ENCODE measurements at places on chromosomes 16 and 17.

DNA sequence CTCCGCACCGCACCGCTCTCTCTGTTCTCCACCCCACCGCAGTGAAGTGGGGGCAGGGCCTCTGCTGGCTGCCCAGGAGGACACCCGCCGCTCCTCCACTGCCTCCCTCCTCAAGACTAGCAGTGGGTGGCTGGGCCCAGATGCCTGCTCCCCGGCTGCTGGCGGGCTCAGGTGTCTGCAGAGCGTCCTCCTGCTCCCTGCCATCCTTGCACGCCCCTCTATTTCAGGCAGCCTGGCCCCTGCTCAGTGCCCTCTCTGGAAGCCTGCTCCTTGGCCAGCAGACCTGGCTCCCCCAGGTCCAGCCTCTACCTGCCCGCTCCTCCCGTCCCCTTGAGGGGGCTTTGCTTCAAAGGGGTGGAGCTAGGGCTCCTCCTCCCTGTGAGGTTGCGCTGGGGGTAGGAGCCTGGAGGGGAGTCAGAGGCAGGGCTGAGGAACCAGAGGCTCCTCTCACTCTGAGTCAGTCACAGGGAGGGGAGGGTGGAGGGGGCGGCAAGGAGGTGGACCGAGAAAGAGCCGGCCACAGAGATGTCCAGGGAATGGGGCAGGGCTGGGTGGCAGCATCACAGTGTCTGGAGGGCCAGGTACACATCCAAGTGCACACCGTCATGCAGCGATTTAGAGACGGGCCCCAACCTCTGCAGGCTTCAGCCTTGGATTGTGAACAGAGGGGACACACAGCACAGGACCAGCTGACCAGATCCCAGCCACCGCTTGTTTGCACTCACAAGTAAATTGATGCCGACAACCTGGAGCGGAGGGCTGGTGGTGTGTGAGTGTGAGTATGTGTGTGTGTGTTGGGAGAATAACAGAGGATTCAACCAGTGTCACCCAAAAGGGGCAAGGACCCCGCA lies 9.8 kb upstream of the TMEM92 start:
- DNase-seq = peak; percentile 66

GRCh38 chr16:69323415-69323814 lies 7.0 kb downstream of the PDF start:
- no peak for DNase-seq

DNA sequence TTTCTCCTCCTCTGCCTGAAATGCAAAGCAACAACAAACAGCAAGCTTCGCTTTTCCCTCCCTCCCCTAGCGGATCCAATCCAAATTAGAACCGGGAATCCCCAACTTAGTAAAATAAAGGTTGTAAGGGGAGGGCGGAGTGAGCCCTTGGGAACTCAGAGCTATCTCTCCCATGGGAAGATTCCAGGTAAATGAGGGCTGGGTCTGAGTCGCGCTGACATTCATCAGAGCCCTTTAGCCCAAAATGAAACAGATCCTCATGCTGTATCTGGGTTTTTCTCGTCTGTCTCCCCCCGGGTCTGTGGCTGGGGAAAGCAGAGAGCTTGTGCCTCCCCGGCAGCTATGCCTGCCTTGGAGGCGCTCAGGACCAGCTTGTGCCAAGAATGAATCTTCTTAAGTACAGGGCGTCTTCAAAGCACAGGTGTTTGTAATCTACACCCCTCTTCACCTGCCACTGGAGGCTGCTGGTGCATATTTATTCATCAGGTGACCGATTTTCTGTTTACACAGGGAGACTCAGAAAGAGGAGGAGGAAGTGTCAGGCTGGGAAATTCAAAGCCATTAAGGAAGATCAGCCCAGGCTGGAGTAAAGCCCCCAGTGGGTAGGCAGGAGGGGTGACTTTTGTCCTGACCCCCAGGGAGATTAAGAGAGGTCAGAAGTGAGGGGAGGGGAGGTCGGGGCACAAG lies 55.0 kb upstream of the GSE1 start:
- DNase-seq = no peak

GRCh38 chr16:19223235-19224170 lies 55.5 kb downstream of the SYT17 start:
- DNase-seq = no peak

DNA sequence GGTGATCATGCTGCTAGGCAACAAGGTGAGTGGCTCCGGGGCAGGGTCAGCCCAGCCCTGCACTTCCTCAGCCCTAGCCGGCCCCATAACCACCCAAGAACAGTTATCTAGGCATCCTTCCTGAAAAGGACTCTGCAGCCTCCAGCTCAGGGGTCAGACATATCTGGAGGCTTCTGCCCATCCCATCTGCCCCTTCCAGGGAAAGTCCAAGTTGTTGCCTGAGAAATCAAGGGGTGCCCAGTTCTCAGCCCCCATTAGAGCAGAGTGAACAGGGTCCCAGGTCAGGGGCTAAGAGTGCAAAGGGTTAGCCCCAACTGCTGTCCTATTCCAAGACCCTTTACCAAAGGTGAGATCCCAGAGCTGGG lies 4.1 kb upstream of the NHERF1 start:
- DNase-seq = no peak

GRCh38 chr17:55318715-55319487 lies 54.1 kb downstream of the HLF start:
- no peak for DNase-seq

- DNase-seq = no peak
These were observed 69.0 kb upstream of the CDH8 start for GRCh38 chr16:62105244-62105643.

- DNase-seq = peak; percentile 44
These were observed 92.9 kb upstream of the ZNF750 start for GRCh38 chr17:82932518-82933310.

- DNase-seq = no peak
These were observed 271.6 kb downstream of the ABCC12 start for GRCh38 chr16:47884116-47884725.

DNA sequence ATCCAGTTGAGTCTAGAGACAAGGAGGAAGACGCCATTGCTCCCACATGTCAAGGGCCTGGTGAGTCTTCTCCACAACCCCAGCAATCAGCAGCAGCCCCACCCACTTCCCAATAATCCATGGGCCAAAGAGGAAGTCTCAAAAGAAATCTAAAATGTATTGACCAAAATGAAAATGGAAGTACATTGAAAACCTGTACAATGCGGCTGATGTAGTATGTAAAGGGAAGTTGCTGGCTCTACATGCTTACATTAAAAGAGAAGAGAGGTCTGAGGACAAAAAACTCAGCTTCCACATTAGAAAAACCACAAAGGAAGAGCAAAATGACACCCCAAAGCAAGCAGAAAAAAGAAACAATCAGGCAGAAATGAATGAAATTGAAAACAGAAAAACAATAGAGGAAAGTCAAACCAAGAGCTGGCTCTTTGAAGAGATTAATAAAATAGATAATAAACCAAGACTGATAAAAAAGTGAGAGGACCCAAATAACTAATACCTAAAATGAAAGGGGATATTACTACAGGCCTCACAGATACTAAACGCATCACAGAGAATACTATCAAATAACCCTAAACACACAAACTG lies 100.6 kb upstream of the METRNL start:
- no peak for DNase-seq

DNA sequence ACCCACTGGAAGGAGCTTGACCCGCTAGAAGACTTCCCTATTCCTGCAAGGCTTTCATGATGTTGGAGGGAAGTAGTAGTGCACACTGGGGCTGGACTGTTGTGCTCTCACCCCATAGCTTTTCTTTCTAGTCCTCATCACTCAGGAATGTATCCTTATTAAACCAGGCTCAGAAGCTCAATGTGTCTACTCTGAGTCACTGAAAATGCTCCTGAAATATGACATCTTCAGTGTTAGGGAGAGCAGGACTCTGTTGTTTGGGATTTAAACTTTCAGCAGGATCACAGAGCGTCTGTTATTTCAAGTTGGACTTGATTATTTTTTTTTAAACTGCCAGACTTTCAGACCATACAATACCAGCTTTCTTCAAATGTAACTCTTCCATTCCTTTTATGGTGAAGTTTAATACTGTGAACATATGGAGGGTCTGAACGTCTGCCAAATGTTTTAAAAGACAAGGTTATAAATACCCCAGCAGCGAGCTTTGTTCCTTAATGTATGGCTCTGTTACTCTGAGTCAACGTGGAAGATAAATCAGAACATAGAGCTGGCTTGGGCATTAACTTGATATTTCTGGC lies 257.5 kb downstream of the CDH11 start:
- DNase-seq = peak; percentile 99

GRCh38 chr16:4081521-4082021 lies 34.7 kb downstream of the ADCY9 start:
- DNase-seq = peak; percentile 47

DNA sequence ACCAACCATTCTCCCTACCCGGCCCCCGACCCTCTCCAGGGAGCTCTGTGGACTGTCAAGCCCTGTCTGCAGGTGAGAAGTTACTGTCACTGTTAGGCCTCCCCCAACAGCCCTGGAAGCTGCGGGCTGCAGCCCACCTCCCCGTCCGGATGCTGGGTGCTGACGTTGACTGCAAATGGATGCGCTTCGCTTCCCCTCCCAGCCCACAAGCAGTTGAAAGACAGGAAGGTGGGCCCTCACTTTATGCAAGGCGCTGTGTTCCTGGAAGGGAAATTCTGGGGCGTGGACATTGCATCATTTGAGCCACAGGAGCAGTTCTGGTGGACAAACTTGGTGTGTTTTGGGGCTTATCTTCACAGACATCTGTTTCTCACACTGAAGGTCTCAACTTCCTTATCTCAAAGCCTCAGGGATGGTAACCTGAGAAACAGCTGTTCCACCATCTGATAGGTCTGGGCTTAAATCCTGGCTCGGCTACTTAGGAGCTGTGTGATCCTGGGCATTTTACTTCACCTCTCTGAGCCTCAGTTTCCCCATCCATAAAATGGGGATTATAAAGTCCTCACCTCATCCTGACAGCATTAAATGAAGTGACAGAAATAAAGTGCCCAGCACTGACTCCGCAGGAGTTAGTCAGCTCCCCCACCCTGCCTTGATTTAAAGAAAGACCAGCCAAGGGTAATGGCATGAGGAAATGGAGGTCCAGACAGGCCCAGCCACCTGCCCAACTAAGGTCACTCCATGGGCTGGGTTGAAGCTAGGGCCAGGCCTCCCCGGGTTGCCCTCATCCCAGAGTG lies 4.6 kb upstream of the DRC7 start:
- no peak for DNase-seq

DNA sequence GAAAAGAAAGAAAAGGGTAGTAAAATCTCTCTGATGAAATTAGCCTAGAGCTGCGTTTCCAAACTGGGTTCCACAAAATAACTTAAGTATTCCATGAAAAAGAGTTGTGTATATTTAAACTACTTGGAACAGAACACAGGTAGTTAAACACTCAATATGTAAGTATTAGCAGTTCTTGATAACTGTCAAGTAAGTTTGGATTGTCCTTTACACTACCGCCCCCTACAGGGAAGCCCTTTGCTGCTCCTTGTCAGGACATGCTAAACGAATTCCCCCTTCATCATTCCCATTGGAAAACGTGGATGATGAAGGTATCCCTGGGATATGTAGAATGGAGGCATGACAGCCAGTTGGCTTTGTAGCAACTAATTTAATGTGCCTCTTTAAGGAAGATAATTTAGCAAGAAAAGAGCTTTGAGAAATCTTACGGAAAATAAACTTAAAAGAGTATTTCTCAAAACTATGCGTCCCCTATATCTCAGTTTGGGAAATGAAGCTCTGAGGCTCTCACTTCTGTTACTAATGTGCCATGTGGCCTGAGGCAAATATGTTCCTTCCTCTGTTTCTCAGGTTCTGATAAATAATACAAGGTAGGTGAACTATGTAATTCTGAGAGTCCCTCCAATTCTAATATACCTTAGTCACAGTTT lies 18.8 kb downstream of the NCBP3 start:
- DNase-seq = peak; percentile 78

DNA sequence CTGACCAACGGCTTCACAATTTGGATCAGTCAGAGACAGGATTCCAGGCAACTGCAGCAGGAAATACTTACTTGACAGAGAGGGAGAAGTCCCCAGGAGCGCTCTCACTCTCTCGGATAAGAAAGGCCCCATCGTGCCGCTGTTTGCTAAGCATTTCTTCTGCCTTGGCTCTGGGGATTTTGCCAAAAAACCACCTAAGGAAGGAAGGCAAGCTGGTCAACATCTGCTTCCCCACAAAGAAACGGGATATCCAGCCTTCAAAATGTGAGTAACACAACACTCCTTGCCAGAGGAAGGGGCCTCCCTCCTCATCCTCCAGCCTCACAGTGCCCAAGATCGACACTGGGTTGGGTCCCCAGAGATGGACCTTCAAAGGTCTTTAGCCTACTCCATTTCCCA lies 36.6 kb upstream of the SLC25A19 start:
- peak; percentile 88 for DNase-seq

DNA sequence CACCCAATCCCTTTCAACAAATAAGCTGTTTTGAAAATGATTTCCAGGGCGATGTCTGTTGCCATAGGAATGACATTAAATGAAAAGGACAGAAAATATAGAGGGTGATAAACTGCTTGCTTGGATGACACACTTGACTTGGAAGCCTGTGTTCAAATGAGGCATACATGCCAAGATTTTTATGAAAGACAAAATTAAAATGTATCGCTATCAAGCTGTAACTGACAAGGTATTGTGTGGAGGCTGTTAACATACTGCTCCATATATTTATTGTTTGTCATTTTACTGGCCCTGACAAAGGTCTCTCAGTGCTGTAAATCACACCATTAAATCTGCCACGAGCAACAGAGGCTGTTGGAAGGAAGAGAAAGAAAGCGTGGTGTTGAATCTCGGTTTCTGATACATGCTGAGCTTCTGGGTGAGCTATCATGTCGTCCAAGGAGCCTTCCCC lies 456.2 kb upstream of the SALL1 start:
- no peak for DNase-seq

DNA sequence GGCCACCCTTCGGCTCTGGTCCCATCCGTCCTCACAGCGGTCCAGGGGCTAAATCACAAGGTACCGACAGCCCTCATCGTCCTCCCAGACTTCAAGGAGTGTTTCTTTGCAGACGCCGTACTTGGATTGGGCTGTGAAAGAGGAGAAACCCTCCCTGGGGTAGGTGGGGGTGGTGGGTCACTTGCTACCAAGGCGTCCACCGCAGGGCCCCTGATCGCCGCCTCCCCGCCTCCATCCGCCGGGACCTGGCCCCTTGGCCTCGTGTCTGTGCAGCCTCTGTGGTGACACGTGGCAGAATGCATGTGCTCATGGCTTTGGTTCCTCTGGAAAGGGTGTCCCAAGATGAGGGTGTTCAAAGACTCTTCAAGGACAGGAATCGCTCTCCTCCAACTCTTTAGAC lies 151.4 kb downstream of the BANP start:
- no peak for DNase-seq

- DNase-seq = no peak
These were observed 62.6 kb upstream of the TEKT1 start for GRCh38 chr17:6894206-6894528.

DNA sequence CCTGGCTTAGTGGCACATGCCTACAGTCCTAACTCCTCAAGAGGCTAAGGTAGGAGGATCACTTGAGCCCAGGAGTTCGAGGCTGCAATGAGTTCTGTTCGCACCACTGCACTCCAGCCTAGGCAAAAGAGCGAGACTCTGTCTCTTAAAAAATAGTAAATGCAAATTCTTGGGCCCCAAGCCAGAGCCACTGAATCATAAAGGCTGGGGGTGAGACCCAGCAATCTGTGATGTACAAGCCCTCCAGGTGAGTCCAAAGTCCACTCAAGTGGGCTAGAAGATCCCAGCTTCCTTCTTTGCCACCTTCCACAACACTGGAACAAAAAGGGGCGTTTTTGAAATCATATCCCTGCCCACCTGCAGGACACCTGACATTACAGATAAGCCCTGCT lies 16.9 kb downstream of the TRIM25 start:
- no peak for DNase-seq

GRCh38 chr16:11066261-11066870 lies 122.0 kb downstream of the CLEC16A start:
- DNase-seq = no peak

GRCh38 chr16:72749091-72749490 lies 298.8 kb downstream of the ZFHX3 start:
- no peak for DNase-seq

- peak; percentile 96 for DNase-seq
These were observed 16.8 kb downstream of the MARCHF10 start for GRCh38 chr17:62791235-62791734.
